Neural progenitor cell (in vitro differentiated cells): ENCODE measurements at places on chromosomes 1 and 21. TPM values are rescaled to one million over a fixed set of nuclear protein-coding genes. Genes with fewer than 3 reads are reported as not detected.

CASQ1 gene
- total RNA-seq: 0.50 TPM in 1 of 2 replicates, not detected in the other

- peak; percentile 41 for DNase-seq
These were observed 57.4 kb upstream of the MTF2 start for GRCh38 chr1:93021539-93022134.

OR2L8 gene
- total RNA-seq: not detected in 2 replicates

GRCh38 chr21:18725653-18726052 lies 322.1 kb upstream of the TMPRSS15 start:
- peak; percentile 9 for DNase-seq

- peak; percentile 89 for DNase-seq
These were observed 506 bp downstream of the SSX2IP start for GRCh38 chr1:84689514-84690396.

DNA sequence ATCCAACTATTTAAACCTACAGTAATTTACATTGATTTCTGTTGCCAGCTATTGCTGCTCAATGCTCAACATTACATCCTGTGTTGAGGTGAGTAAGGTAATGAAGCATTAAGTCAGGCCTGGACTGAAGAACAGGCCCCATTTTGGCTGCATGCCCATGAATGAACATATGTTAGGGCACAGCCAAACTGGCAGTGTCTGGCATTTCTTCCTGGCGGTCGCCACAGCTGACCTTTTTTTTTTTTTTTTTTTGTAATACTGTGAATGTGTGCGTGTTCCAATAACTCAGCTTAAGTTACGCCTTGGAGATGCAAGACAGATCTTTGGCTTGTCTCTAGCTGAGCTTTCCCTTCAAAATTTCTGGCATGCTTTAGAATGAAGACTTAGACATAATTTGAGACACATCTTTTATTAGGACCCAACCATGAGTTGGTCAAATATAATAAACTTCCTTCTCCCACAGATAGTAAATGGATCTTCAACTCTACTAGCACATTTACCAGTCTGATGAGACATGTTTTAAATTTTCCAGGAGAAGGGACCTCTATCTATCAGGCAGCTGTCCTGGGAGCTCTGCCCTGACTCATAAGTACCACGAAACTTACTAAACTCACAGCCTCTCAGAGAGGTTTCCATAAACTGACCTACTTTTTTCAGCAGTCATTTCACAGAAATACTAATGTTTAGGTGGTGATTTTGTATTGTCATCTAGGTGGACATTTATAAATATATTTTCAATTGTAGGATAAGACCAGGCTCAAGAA lies 341.1 kb upstream of the RUNX1 start:
- no peak for DNase-seq

DNA sequence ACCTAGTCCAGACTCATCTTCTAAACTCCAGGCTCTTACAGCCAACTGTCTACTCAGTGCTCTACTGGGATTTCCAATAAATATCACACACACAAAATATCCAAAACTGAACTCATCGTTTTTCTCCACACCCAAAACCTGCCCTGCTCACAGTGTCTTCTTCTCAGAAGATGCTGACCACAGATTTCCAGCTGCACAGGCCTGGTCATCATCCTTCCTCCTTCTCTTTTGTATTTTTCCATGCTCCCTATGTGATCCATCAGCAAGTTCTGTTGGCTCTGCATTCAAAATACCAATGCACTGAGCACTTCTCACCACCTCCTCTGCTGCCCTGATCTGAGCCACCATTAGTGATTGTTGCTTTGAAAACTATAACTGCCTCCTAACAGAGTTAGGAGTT lies 159.5 kb upstream of the KAZN start:
- no peak for DNase-seq

GRCh38 chr1:183886853-183887252 lies 81.9 kb downstream of the RGL1 start:
- no peak for DNase-seq

DNA sequence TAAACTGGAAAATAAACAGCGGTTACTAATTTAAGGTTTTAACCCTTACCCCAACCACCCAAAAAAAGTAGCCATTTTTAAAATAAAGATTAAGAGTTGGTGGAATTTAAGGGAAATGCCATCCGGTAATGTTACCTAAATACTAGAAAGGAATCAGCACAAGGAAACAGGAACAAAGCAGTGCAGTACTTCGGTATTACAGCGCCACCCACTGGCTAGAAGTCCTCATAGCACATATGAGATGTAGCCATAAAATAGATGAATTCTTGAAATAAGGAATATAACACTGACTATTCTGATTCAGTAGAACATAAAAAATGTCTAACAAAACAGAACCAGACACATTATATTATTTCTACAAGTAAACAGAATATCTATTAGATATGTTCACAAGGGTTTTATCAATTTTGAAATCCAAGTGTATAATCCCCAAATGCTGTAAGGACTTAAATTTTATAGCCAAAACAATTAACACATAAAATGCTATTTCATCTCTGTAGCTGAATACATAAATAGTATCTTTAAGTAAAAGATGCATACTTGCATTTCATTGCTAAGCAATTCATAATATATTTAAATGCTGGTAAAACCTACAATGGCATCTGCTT lies 58.8 kb downstream of the FRRS1 start:
- DNase-seq: peak; percentile 77

OPRD1 gene
- total RNA-seq: 0.37 and 0.77 TPM in 2 replicates

DNA sequence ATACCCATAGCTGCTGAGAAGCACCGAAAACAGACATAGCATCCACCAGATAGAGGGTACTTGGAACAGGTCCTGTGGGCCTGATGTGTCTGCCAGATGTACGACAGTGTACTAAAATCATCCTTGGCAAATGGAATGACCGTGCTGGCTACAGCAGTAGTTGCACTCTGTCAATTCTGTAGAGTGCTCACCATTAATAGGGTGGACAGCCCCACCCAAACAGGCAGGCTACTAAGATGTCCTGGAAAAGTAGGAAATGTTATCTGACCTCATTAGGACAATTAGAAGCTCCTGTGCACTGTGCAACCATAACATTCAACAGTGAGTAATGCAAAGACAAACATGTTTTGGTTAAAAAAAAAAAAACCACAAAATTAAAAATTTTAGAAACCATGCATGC lies 106.2 kb downstream of the PTPN14 start:
- no peak for DNase-seq

DNA sequence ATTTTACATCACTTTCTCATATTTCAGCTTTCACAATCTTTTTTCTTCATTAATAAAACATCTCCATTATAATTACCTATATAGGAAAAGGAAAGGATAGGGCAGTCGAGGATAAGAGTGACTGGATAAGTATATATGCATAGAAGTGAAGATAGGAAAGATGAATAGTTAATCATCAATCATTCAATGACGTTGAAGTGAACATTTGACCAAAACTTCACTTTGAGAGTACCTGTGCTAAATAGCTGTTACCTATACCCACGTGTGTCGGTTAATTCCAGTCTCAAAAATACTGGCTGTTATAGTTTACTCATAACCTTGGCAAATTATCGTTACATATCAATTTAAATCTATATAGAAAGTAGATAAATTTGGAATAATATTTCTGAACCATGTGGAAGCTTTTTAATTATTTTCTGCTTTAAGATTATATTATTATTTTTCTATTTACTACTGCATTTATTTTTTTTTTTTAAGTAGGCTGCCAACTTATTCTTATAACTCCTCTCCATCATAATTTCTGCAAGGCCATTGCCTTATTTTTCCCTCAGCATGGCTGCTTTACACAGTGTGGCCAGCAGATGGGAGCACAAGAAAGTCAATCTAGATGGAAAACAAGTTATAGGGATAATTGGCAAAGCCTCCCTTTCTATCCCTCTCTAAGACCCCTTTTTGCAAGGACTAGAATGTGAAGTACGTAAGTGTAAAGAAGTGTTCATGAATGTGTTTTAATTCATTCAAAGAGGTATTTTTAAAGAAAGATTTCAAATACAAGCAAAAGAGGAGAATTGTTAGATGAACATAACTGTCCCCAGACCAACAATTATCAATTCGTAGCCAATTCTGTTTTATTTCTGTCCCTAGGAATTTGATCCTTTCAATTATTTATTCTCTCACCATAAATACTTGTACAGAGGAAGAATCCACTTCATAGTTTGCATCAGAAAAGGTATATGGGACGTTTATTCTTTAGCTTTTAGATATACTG lies 290.4 kb downstream of the KCNT2 start:
- DNase-seq: peak; percentile 42

- peak; percentile 10 for DNase-seq
These were observed 61.2 kb upstream of the TENT5C start for GRCh38 chr1:117544509-117545109.

DNA sequence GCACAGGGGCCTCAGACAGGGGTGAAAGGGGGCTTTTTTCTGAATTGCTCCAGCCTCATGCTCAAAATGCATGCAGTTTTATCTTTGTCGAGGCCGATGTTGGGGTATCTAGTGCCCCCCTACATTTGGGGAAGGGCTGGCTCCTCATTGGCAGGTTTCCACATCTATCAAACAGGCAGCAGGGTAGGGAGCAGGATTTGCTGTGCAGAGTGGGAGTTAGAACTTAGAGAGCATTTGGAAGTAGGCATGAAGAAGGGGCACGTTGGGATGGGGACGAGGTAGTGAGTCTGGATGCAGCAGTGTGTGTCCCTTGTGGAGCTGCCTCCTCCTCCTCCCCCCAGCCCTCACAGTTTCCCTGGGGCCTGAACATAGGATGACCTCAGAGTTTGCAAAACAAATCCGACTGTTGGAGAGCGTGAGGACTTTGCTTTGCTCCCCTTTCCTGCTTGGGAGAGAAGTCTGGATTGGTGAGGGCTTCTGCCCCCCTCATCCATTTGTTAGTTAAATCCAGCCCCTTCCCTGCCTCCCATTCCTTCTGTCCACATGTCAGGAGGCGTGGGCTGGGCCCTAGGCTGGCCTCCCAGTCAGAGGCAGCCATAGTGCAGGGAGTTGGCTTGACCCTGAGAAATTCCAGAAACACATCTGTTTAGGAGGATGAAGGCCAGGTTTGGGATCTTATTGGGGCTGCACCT lies 36.9 kb upstream of the GPR37L1 start:
- DNase-seq: peak; percentile 43

DNA sequence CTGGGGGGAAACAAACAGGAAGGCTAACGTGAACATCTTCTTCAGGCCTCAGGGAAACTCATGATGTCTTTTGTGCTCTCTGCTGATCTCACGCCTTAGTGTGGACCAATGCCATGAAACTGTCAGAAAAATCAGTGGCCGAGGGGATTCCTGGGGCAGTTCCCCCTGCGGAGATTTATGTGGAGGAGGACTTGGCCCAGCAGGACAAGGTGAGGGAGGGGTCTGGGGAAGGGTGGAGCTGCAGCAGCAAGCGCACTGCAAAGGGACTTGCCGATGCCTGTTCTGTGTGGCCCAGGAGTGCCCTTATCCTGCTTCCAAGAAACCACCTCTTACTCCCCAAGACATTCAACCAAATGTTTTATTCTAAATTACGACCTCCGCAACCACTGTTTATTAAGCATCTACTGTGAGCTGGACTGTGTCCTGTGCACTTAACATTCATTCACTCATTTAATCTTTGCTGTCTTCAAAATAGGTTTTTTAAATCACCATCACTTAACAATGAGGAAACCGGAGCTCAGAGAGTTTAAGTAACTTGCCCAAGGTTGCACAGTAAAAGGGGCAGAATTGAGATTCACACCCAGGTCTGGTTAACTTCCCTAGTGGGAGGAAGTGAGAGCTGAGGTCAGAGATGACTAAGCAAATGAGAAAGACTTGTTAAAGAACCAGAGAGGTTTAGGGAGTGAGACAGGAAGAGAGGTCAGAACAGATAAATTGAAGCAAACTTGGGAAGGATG lies 49.7 kb downstream of the FHAD1 start:
- no peak for DNase-seq

GRCh38 chr21:43187715-43188114 lies 18.9 kb downstream of the CRYAA start:
- no peak for DNase-seq

GRCh38 chr1:119321666-119322419 lies 46.7 kb upstream of the HAO2 start:
- DNase-seq: no peak

DNA sequence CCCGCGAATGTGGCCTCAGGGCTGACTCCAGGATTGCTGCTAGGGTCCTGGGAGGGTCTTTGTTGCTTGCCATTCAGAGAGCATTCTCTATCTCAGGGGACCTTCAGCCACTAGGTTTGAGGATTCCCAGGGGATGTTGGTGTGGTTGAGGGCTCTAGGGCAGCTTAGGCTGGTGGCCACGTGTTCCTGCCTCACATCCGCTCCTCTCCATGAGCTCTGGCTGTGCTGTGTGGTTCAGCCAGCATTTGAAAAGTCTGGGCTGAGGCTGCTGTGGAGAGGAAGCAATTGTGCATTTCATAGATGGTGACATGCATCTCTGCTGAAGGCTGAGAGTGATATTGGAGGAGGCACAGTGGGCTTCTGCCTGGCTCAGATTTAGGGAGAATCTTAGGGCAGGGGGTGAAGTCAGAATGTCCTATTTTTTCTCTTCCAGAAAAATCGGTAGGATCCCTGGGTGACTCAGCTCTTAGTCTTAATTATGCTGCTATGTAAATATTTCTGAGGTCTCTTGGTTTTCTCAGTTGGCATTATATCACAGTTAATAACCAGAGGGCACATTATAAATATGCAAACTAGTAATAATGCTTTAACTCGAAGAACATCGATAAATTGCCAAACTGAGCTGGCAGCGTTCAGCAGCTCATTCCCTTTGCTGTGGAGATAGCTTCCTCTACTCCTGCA lies 182.3 kb downstream of the CAMTA1 start:
- DNase-seq: no peak

GRCh38 chr1:218942431-218942830 lies 231.2 kb upstream of the LYPLAL1 start:
- no peak for DNase-seq

ATP1A4 gene
- total RNA-seq: 0.17 and 0.62 TPM in 2 replicates
